ENCODE measurements at places on chromosomes 6 and 20.

DNA sequence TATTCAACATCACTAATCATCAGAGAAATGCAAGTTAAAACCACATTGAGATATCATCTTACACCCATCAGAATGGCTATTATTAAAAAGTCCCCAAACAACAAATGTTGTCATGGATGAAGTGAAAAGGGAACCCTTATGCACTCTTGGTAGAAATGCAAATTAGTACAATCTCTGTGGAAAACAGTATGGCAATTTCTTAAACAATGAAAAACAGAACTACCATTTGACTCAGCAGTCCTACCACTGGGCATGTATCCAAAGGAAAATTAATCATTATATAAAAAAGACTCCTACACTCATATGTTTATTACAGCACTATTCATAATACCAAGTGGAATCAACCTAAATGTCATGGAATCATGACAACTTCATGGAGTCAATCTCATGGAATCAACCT, 611.3 kb upstream of the GJE1 start:
- DNase-seq = peak; percentile 18

GRCh38 chr6:33172688-33173534, 19.4 kb downstream of the COL11A2 start:
- DNase-seq = peak; percentile 27

- DNase-seq = no peak
Observed at GRCh38 chr6:77341058-77341986, 122.0 kb downstream of the HTR1B start.

- DNase-seq = no peak
Observed at GRCh38 chr6:97656706-97657350, 373.8 kb upstream of the MMS22L start.

DNA sequence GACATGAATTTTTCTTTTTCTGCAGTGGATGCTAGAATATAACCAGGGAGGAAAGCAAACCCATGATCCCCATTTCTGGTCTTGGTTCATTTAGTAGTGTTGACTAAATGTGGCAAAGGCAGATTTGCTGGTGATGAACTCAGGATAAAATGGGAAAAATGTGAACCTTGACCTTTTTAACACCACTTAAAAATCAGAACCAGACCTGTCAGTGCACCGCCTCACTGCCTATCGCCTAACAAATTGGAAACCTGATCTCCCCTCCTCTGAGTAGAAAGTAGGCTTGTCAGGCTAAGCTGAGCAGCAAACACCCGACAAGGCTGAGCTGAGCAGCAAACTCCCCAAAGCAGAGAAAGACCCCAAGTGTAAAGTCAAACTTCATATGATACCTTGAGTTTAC, 254.8 kb downstream of the FOXC1 start:
- DNase-seq = peak; percentile 22

GRCh38 chr6:158015188-158015506, 33.5 kb downstream of the SYNJ2 start:
- DNase-seq = no peak

DNA sequence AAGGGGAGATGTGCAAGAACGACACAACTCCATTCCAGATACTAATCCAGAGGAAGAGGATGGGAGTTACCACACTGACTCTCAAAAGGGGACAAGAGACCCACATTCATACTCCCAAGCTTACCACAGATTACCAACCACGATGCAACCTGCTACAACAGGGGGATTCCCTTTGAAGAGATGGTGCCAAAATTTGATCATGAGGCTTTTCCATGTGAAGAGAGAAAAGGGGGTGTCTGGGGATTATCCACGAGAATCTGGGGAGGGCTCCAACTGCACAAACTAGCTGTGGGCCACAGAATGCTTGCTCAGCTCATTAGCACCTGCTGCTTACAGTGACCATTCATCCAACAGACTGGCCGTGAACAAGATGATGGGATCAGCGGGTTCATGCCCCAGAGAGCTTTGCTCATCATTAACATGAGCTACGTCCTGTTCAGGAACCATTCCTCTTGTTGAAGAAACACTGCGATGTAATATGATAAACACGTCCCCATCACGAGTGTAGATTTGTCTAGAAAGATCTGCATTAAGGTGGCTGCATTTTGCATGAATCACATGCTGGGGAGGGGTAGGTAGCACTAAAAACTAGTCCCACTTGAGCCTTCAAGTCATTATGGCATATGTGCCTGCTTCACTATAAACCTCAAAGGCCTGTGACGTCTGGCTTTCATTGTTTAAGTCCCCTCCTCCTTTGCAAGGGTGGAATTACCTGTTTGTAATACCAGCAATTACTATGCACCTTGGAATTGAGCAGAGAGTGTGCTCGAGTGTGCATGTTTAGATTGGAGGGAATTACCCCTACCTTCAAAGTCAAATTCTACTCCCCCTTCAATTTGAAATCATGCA, 4.0 kb downstream of the PLAGL2 start:
- no peak for DNase-seq

DNA sequence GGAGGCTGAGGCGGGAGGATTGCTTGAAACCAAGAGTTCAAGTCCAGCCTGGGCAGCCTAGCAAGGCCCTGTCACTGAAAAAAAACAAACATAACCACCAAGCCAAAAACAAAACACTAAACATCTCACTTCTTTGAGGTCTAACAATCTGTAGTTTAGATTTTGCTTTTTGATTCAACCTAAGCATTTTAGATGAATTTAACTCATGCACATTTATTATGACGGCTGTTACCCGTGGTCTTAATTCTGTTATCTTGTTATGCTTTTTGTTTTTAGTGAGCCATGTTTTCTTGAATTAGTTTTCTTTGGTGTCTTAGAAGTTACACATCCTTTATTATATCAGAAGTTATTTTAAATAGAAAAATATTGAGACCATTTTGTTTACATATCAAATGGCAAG, 13.8 kb upstream of the GTSF1L start:
- no peak for DNase-seq

- DNase-seq = no peak
Observed at GRCh38 chr6:2042956-2043648, 202.3 kb downstream of the GMDS start.

DNA sequence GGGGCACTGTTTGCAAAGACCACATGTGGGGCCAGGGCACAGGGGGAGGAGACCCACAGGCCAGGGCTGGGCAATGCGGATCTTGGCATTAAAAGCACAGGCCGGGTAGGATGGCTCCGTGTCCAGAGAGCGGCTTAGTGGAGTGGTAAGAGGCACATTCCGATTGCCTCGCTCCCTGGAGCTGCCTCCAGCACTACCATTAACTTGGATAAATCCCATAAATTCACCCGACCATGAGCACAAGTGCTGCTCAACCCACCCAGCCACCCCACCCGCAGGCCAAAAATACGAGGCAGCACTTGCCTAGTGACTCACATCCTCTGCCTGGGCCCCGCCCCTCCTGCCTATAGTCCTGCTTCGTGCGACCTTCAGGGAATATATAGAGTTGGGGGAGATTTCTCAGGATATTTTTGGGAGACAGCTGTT, 67.5 kb upstream of the QKI start:
- DNase-seq = peak; percentile 11

GRCh38 chr20:52943185-52943841, 28.8 kb upstream of the TSHZ2 start:
- DNase-seq = peak; percentile 80

DNA sequence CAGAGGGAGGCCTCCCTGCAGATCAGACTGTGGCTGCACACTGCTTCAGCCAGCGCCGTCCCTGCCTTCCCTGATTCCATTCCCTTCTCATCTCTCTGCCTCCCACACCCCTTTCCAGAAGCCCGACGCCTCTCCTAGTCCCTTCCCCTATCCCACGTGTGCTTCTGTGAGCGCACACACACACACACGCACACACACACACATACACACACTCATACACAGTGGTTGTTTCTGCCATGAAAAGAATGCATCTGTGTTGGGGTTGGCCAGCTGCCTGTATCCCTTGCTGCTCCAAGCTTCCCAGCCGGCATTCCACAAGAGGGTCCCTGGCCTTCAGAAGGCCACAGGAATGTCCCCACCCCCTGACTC, 51.7 kb downstream of the MOCS1 start:
- DNase-seq = peak; percentile 100

GRCh38 chr6:124795643-124796463, 166.4 kb upstream of the RNF217 start:
- DNase-seq = peak; percentile 16

DNA sequence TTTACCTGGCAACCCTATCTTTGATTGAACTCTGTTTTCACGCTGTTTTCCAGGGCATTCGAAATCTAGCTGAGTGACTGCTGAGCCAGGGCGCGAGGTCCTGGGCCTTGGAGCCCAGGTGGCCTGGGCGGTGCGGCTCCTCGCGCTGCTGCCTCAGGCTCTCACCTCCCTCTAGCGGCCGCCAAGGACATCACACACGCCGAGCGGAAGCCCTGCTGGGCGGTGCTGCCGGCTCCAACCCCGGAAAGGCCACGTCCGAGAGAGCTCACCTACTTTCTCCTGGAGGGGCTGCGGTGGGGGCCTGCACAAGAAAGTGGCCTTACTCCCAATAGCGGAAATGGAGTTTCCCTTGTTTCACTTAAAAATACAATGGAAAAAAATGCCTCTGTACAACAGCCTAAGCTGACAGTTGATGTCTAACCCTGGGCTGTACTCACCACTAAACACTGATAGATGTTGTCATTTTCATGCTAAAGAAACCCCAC, 77.7 kb downstream of the ELOVL4 start:
- peak; percentile 69 for DNase-seq

- DNase-seq = no peak
Observed at GRCh38 chr20:56217829-56218228, 30.7 kb upstream of the MC3R start.

DNA sequence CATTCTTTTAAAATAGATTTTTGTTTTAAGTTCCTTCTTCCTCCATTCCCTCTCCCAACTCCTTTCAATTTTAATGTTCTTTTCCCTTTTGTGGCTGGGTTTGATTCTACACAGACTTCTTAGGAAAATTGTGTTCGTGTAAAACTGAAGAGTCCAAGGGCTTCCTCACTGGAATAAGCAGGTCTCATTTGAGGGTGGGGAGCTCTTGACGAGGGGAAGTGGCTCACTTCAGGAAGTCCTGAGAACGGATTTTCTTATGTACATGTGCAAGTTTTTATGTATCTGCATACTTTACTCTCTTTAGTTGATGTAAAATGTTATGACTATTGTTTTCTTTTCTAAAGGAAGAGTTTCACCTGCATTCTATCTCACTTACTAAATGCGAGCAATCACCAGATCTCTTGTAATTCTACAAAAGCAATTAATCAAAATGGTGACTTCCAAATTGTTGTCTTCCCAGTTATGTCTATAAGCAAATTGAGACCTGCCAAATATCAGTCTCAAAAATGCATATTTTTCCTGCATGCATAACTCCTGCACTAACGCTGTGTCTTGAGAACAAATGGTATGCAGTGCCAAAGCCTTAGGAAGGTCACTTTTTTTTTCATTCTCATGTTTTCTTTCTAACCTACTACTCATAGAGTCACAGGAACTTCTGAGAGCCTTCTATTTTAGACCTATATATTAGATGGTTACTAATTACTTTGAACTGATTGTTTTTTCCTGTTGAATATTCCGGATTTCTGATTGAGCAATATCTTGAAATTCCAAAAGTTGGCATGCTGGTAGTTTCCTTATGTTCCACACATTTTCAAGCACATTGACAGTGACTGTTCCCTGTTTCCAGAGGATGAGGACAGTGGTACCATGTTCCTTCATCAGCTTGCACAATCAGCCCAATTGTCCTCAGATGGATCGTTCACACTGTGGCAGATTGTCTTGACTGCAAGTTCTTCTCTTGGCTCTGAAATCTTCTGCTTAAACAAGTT, 251.9 kb upstream of the PRDM1 start:
- no peak for DNase-seq

DNA sequence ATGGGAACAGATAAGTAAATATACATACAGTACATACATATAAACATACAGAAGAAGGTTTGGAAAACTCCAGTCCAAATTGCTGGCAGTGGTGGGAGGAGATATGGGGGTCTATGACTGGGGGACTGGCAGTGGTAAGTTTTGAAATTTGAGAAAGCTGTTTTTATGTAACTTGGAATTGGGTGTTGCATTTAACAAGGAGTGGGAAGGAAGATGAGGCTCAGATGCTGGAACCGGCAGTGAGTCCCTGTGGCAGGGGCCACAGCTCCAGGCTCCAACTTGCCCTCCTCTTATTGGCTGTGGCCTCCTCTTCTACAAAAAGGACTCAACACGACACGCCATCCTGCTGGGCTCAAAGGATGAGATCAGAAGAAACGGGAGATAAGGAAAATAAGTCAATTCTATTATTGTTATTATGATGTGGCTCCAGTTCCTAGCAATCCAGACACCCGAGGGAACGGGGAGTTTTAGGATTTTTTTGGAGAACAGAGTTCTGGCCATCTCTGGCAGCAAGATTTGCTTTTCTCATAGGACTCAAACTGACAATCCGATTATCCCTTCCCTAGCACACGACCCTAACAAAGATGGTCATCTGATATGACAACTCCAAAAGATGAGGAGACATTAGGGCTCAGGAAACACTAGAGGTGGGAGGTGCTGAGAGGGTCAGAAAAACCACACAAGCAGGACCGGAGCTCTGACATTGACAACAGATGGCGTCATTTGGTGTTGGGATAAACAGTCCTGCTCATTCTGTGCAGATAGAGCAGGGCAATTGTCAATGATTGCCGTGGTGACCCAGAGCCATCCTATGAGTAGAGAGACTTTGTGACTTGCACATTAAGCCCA, 6.0 kb upstream of the TGM2 start:
- no peak for DNase-seq

GRCh38 chr6:49913636-49914375, 47.5 kb upstream of the CRISP1 start:
- DNase-seq = no peak

DNA sequence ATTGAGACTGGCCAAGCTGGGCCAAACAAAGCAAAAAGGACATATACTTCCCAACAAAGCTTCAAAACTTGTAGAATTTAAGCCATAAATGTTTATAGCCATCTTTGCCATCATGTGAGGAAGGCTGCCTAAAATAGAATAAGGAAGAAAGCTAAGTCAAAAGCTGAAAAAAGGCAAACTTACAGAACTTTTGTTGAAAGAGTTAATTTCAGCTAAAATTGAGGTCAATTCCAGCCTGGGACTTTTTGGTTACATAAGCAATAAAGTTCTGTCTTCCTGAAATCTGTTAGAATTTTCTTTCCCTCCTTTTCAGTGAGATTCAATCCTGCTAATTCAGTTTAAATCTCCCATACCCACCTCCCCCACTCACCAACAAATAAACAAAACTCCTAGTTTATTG, 227.9 kb upstream of the MARCKS start:
- no peak for DNase-seq

GRCh38 chr6:40000964-40001515, 66.8 kb upstream of the MOCS1 start:
- no peak for DNase-seq

DNA sequence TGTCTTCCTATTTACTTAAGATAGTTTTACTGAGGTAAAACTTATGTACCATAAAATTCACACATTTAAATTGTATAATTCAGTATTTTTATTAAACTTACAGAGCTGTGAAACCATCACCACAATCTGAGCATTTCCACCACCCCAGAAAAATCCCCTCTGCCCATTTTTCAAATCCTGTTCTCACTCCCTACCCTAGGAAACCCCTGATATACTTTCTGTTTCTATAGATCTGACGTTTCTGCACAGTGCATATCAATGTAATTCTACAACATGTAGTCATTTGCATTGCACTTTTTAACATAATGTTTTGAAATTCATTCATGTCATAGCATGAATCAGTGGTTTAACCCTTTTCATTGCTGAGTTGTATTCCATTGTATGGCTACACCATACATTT, 96.7 kb upstream of the OPRM1 start:
- DNase-seq = no peak

GRCh38 chr20:38084425-38084951, 50.9 kb downstream of the RPRD1B start:
- peak; percentile 82 for DNase-seq
